ENCODE measurements at places on chromosomes 7 and 10. TPM values are rescaled to one million over a fixed set of nuclear protein-coding genes. Genes with fewer than 3 reads are reported as not detected.

PNLIPRP3 gene
- not detected for total RNA-seq

NPM3 gene
- 118 TPM for total RNA-seq

GRM3 gene
- 0.21 TPM for total RNA-seq

DNA sequence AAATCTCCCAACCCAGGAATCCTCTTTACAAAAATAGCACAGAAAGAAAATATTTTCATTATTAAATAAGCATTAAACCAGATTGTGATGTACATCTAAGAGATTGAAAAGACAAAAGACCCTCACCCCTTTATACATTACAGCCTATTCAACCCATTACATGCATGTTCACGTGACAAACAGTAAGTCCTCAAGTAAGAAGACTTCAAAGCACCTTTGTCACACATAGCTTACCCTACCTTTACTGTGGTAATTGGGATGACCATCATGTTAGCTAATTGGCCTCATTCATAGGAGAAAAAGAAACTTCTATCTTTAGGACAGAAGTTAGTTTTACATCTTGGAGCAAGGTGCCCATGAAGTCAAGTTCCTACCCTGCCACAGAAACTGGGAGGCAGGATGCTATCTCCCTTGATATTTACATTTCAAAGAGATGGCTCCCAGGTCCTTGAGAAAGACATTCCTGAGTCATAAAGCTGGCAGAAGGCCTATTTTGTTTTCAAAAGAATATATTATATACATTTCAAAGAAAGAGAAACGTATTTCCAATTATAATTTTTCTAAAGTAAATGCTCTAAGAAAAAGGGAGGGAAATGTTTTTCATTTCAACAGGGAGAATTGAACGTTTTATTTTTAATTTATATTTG, 48.1 kb downstream of the GNAI1 start:
- no peak for DNase-seq

DNA sequence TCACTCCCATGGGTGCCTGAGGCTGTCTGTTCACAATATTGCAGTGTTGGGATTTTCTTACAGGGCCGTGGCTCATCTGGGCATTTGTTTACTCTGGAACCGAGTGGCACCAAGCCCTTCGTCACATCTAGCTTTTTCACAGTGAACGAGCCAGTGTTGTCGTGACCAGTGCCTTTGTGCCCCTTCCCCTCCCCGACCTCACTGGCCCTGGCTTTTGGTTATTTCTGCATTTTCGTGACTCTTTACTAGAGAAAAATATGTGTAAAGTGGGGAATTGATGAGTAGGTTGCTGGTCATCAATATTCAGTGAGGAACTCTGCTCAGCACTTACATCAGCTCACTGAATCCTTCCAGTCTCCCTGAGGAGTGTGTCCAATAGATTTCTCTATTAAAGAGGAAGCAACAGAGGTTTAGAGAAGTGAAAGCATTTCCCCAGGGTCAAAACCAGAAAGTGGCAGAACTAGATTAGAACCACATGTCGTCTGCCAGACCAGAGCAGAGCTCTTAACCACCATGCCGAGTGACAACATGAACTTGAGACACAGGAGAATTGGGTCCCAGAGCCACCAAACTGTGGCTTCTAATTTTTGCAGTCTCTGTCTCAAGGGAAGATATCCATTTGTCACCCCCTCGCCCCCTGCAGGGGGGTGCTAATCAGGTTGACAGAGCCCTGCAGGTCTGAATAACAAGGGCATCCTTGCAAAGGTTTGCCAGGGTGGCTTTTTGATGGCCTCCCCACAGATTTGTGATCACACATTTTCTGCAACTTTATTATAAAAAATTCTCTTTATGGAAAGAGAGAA, 125.3 kb downstream of the CHN2 start:
- DNase-seq: peak; percentile 27

ANKRD30A gene
- total RNA-seq: 0.58 TPM

KAT6B gene
- 22.6 TPM for total RNA-seq

DNA sequence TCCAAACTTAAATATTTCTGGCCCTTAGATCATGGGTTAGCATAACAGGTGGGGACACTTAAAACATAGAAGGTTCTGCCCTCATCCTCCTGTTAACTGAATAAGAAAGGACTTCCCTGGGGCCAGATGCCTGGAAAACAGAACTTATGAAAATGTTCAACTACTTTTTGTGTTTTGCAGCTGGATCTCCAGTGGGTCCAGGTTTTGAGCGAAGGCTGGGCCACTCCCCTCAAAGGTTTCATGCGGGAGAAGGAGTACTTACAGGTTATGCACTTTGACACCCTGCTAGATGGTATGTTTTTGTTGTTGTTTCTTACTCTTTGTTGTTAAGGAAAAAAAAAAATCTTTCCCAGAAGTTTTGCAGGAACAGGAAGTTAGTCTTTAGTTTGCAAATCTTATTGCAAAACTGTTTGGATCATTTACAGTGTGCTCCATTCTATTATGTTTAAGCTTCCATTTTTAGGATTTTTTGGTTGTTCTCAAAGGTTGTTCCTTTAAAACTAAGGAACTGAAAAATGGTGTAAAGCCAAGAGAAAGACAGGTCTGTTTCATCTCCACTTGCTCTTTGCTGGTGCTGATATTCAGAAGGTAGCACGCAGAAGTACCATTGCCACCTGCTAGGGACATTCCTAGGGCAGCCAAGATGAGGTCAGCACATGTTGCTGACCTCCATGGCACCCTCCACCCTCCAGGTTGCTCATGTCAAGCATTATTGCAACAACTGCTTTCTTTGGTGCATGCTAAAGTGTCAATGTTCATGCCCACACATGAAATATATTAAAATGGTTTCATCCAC, 56.1 kb downstream of the PAPSS2 start:
- no peak for DNase-seq

- DNase-seq: no peak
Measured at GRCh38 chr7:51324206-51324898, 7.7 kb upstream of the COBL start.

NRCAM gene
- total RNA-seq: 1.4 TPM

FAM200A gene
- 4.1 TPM for total RNA-seq

DNA sequence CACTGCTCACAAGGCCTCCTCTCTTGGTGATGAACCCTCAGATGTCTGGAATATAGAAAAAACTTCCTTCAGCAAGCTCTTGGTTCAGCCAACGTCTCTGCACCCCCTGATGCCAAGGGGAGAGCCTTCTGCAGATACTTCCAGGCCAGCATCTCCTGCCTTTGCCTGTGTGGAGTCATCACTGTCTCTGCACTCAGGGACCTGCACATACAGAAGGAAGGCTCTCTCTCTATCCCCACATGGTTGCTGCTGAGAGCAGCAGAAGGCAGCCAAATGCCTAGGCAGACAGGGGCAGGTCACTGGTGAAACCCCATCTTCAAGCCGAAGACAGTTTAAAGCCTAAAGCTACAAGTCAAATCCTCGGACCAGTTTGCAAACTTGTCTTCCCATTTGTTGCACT, 137.6 kb downstream of the WDR11 start:
- no peak for DNase-seq

DNA sequence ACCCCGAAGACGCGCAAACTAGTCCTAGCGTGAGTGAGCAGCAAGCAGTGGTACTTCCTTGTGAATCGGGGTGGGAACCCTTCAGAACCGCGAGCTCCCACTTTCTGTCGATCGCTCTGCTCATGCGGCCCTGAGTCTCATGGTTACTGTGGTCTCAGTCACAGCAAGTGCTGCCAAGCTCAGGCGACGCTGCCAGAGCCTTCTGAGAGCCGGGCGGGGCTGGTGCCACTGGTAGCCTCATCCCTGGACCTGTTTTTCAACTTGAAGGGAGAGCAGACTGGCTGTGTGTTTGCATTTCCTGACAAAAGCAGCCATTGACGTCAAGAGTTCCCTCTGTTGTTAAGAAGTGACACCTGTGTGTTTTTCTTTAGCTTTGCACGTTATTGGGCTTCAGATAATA, 32.9 kb upstream of the BHLHA15 start:
- DNase-seq: no peak

- no peak for DNase-seq
Measured at GRCh38 chr10:44394696-44395381, 9.9 kb upstream of the CXCL12 start.

DNA sequence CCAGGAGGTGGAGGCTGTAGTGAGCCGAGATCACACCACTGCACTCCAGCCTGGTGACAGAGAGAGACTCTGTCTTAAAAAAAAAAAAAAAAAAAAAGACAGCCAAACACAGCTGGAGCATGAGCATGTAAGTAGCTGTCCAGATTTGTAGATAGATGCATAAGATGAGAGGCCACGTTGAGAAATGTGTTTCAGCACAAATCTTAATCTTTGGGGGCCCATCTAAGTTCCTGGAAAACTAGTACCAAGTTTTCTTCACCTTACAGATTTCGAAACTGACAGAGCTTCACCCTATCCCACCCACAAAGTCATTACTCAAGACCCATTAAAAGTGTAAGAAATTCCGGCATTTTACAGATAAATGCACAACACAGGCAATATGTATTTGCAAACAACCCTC, 208.2 kb downstream of the PARD3 start:
- DNase-seq: no peak

DNA sequence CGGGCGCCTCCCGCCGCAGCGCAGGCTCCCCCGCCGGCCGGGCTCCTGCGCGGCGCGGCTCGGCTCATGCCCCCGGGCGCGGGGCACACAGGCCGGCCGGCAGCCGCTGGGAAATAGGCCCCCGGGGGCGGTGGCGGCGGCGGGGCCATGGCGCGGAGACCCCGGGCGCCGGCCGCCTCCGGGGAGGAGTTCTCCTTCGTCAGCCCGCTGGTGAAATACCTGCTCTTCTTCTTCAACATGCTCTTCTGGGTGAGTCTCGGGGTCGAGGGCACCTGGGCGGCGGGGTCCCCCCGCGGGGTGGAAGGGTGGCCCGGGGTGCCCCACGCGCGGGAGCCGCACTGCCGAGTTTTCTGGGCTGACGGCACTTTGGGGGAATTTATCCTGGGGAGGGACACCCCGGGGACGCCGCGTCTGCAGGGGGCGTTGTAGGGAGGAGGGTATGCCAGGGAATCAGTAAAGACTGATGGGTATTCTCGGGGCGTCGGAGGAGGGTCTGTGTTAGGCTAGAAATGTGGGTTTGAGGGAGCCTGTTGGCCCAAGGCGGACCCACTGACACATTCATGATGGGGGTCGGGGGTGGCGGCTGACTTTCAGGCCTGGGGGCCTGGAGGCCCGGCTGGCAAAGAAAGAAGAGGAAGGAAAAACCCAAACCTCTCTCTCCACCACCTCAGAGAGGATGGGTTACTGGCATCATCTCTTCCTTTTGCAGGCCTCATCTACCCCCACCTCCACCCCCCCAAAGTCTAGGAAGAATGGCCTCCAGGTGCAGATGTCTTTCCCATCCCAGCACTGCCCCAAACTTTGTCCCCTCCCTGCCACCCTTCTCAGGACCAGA, 544 bp downstream of the TSPAN33 start:
- no peak for DNase-seq

GRCh38 chr7:23383225-23383624, 84.1 kb downstream of the MALSU1 start:
- no peak for DNase-seq

- DNase-seq: no peak
Measured at GRCh38 chr10:24451325-24451820, 242.4 kb downstream of the KIAA1217 start.

GRCh38 chr10:124606822-124607221, 137.4 kb downstream of the FAM53B start:
- no peak for DNase-seq

DNA sequence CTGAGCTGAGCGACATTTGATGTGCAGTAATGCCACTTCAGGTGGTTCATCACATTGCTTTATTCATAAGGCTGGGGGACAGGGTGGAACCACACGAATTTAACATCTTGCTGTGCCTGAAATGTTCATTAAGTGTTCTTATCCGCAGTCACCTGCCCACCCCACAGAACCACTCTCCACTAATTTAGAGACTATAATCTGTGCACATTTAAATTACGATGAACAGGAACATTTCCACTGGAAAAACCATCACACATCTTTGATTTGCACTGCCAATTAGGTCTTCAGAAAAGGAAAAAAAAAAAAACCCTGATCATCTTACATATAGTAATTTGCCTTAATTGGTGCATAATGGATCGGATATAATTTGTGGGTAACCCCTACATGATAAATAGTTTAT, 2.3 kb downstream of the CDCA7L start:
- DNase-seq: no peak

DNA sequence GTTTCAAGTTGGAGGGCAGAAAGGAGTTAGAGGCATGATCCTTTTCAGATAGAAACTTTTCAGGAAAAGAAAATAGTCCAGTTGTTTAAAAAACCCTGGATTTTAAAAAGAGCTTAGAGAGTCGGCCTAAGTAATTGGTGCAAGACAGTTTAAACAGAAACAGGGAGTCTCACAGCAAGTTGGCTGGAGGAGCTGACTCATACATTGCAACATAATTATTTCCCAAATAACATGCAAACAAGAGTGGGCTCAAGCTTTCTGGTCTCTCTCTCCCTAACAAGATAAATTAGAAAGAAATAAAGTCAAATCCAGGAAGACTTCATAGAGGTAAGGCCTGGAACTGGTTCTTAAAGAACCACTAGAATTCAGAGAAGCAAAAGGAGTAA, 100.3 kb upstream of the AGBL3 start:
- no peak for DNase-seq

- peak; percentile 9 for DNase-seq
Measured at GRCh38 chr10:17144757-17145156, 15.1 kb upstream of the CUBN start.

DNA sequence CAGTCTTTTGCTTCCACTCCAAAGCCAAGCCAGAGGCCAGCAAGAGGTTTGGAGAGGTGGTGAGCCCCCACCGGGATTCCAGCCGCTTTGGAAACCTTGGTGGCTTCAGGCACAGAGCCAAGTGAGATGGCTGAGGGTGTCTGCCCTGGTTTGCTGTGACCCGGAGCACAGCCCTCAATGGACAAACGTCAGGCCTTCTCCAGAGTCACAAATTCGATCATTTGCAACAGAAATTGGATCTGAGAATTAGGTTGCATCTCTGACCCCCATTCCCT, 885 bp upstream of the NKX1-2 start:
- DNase-seq: no peak

DNA sequence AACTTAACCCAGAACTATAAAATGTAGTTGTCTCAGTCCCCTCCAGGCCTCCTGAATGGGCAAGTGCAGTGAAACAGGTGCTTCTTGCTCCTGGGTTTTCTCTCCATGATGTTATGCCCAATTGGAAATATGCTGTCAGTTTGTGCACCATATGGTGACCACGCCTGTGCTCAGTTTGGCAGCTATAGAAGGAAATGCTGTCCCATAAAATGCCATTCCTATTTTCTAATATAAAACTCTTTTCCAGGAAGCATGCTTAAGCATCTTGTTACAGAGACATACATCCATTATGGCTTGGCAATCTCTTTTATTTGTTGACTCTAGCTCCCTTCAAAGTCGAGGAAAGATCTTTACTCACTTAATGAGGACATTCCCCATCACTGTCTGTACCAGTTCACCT, 45.2 kb downstream of the FGFBP3 start:
- DNase-seq: no peak

Data from GM12878 (cell line).